Colonic mucosa (tissue), 4 donors: ENCODE measurements at places on chromosomes 13 and 19.

- H3K4me3 ChIP-seq: no peak overlapping the region
- no peak overlapping the region for H3K27ac ChIP-seq
- no peaks in the 10 kb centered on the region for H3K4me1 ChIP-seq
- no peak for DNase-seq
- H3K27me3 ChIP-seq: no peaks in the 10 kb centered on the region
- H3K36me3 ChIP-seq: no peaks in the 10 kb centered on the region
Observed at GRCh38 chr13:74869846-74870245, 612.1 kb downstream of the TBC1D4 start.

DNA sequence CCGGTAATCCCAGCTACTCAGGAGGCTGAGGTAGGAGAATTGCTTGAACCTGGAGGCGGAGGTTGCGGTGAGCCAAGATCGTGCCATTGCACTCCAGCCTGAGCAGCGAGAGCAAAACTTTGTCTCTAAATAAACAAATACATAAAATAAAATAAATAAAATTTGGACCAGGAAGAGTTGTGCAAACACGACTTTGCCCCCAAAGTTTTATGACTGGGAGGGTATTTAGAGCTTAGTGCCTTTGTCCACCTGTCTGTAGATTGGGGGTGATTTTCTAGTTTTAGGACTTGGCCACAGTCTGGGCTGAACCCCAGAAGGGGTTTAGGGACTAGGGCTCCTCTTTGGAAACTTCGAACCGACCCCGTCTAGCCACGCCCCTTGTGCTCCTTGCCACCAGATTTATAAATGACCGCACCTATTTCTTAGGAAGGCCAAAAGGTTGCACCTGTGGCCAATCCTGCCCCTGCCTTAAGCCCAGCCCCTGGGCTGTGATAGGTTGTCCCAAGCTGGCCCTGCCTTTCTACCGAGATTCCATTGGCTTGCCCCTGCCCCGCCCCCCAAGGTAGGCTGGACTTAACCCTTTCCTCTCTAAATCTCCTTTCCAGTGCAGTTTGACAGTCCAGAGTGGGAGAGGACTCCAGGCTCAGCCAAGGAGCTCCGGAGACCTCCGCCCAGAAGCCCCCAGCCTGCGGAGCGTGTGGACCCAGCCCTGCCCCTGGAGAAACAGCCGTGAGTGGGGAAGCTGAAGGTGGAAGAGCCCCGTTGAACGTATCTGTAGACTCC, 5.3 kb downstream of the SHD start:
- peak; percentile 92 for DNase-seq
- peaks cover 14% of the 10 kb centered on the region for H3K27me3 ChIP-seq
- peak overlapping the region; percentile 34 for H3K4me3 ChIP-seq
- H3K27ac ChIP-seq: peak overlapping the region; percentile 74
- H3K4me1 ChIP-seq: peaks cover 4% of the 10 kb centered on the region
- no peaks in the 10 kb centered on the region for H3K36me3 ChIP-seq

DNA sequence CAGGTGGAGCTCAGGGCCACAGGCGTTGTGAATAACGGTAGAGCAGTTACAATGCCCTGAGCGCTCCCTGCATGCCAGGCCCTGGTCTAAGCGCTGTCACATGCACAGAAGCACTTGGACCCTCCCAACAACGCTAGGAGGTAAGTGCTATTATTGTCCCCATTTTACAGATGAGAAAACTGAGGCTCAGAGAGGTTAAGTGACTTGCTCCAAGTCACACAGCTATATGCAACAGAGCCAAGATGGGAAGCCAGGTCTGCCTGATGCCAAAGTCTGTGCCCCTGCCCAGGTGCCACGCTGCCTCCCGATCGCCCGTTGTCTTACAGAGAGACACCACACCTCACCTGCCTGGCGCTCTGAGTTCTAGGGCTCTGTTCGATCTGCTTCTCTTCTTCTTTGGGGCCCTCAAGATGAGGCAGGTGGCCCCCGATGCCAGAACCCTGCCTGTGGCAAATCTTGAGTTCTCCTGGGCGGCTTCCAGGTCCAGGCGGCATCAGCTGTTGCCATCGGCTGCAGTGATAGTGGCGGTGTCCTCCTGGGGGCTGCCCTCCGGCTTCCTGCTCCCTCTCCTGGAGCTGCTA, 20.0 kb downstream of the YIPF2 start:
- H3K27ac ChIP-seq: no peak overlapping the region
- DNase-seq: no peak
- H3K36me3 ChIP-seq: peaks cover 21% of the 10 kb centered on the region
- H3K4me1 ChIP-seq: no peaks in the 10 kb centered on the region
- H3K27me3 ChIP-seq: no peaks in the 10 kb centered on the region

GRCh38 chr13:29510651-29511084, 84.8 kb downstream of the SLC7A1 start:
- no peaks in the 10 kb centered on the region for H3K27me3 ChIP-seq
- H3K4me3 ChIP-seq: no peak overlapping the region
- no peak for DNase-seq
- no peaks in the 10 kb centered on the region for H3K36me3 ChIP-seq

DNA sequence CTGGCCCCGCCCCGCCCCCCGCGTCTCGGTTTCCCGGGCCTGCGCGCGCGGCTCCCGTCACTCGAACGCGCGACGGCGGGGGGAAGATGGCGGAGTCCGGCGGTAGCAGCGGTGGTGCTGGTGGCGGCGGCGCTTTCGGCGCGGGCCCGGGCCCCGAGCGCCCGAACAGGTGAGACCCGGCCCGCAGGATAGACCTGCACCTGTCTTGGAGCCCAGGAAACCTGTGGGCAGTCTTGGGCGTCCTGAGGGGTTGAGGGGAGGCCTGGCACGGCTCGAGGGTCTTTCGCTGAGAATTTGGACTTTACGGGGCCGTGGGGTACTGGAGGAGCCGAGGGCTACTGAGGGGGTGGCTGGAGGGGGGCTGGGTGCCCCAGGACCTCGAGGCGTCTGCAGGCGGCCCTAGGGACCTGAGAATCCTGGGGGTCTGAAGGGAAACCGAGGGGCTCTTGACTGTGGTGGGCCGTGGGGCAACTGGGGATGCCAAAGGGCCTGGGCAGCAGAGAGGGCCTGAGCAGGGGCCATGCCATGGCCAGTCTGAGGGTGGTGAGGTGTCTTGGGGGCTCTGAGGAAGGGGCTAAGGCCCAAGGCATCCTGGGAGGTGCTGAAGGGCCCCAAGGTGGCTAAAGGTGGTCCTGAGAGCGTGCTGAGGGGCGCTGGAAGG, at the start of gene KLHL26:
KLHL26 (plus strand) TSS at position 60 of the 661 bp plus-strand sequence; CDS start at position 87, 27 bp downstream.
- H3K4me1 ChIP-seq: peaks cover 4% of the 10 kb centered on the region
- peak within 1 kb of the TSS; percentile 55 for H3K27ac ChIP-seq
- H3K36me3 ChIP-seq: no peaks in the 10 kb centered on the region
- no peak for DNase-seq

DNA sequence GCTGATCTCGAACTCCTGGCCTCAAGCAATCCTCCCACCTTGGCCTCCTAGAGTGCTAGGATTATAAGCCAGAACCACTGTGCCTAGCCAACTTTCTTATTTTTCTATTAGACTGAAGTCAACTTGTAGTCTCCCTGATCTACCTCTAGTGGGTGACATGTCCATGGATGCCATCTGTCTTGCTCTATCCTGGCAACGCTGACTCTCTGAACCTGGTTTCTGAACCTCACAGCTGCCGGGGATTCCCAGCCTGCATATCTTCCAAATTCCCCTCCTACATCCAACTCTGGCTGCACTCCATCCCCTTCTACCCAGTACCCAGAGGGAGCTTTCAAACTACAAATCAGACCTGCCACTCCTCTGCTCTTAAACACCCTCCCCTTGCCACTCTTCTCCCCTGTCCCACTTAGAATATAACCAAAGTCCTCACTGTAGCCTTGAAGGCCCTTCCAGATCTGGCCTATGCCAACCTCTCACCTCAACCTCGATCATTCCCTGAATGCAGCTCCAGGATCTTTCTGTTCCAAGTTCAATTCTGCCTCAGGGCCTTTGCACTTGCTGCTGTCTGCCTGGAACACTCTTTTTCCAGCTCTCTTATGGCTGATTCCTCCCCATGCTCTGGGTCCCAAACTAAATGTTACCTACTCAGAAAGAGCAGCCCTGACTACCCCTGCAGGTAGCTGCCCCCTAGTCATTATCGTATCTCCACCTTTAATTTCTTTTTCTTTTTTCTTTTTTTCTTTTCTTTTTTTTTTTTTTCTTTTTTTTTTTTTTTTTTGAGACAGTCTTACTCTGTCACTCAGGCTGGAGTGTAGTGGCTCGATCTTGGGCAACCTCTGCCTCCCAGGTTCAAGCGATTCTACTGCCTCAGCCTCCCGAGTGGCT, 2.2 kb downstream of the CLIP3 start:
- H3K36me3 ChIP-seq: no peaks in the 10 kb centered on the region
- DNase-seq: no peak
- H3K4me3 ChIP-seq: no peak overlapping the region
- H3K27ac ChIP-seq: no peak overlapping the region

- DNase-seq: peak; percentile 37
- no peaks in the 10 kb centered on the region for H3K36me3 ChIP-seq
- H3K4me1 ChIP-seq: no peaks in the 10 kb centered on the region
Observed at GRCh38 chr19:15330801-15331418, 1.4 kb downstream of the BRD4 start.

DNA sequence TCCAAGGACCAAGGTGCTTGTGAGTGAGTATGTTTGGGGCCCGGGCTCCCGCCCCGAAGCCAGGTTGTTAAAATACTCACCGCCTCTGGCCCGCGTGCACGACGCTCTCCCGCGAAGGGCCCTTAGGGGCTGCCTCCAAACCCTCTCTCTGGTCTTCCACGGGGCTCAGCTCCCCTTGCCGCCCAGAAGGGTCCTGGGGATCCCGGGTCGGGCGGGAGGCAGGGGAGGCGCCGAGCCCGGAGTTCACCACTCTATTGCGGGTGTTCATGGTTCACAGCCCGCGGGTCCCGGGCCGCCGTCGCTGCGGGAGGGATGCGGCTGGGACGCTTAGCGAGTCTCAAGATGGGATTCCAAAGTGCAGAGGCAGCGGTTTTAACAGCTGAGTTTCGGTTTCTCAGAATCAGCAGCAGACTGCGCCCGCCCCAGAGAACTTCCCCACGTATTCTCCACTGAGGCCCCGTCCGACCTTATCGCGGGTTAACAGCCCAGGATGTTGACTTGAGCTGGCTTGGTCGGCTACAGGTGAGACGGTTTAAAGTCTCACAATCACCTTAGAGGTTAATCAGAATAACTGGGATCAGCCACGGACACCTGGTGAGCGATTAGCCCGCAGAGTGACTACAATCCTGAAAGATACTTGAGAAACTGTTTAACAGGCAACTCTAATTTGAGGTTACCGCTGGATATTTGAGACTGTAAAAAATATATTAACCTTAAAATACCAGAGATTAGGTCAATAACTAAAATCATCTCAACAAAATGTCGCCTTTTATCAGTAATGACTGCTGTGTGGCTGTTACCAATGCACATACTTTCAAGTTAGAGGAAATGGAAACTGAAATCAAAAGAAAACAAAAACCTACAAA, at the start of gene EPSTI1:
EPSTI1 (minus strand) TSS at position 344 of the 866 bp plus-strand sequence; CDS start at position 268, 76 bp downstream.
- H3K36me3 ChIP-seq: no peaks in the 10 kb centered on the region
- H3K4me1 ChIP-seq: peaks cover 12% of the 10 kb centered on the region
- DNase-seq: peak; percentile 78
- H3K27me3 ChIP-seq: no peaks in the 10 kb centered on the region

GRCh38 chr13:101492251-101492910, 39.9 kb downstream of the ITGBL1 start:
- no peak overlapping the region for H3K4me3 ChIP-seq
- no peaks in the 10 kb centered on the region for H3K36me3 ChIP-seq
- no peaks in the 10 kb centered on the region for H3K27me3 ChIP-seq
- H3K27ac ChIP-seq: no peak overlapping the region
- no peak for DNase-seq
- no peaks in the 10 kb centered on the region for H3K4me1 ChIP-seq

DNA sequence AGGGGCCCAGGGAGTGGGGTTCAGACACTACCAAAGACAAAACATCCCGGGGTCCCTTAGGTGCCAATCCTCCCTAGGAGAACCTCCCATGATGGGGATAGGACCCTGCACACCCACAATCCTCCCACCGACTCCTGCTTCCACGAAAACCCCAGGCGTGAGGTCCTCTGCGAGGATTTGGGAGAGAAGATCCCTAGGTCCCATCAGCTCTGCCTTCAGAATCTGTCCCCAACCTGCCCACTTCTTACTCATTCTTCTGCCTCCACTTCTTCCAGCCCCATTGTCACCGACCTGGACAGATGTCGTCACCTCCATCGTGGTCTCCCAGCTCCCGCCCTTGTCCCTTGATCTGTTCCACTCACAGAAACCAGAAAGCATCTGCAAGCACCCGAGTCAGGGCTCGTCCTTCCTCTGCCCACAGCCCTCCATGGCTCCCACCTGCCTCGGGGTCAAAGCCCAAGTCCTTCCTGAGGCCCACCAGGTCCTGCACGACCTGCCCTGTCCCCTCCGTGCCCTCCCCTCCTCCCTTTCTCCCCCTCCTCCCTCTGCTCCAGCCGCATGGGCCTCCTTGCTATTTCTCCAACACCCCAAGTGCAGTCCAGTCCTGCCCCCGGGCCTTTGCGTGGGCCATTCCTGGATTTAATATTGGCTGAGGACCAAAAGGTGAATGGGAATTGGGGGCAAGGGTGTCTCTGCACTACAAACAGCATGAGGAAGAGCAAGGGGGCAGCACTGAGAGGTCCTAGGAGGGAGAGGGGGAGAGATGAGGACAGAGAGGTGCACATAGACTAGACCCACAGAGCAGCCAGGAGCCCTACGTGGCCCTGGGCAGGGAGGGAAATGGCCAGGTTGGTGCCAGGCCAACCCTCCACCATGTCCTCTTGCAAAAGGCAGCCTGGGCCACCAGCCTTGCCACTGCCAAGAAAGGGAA, 51.3 kb downstream of the PTPRS start:
- H3K4me3 ChIP-seq: no peak overlapping the region
- no peaks in the 10 kb centered on the region for H3K4me1 ChIP-seq
- no peak for DNase-seq
- no peak overlapping the region for H3K27ac ChIP-seq
- peaks cover 13% of the 10 kb centered on the region for H3K27me3 ChIP-seq

DNA sequence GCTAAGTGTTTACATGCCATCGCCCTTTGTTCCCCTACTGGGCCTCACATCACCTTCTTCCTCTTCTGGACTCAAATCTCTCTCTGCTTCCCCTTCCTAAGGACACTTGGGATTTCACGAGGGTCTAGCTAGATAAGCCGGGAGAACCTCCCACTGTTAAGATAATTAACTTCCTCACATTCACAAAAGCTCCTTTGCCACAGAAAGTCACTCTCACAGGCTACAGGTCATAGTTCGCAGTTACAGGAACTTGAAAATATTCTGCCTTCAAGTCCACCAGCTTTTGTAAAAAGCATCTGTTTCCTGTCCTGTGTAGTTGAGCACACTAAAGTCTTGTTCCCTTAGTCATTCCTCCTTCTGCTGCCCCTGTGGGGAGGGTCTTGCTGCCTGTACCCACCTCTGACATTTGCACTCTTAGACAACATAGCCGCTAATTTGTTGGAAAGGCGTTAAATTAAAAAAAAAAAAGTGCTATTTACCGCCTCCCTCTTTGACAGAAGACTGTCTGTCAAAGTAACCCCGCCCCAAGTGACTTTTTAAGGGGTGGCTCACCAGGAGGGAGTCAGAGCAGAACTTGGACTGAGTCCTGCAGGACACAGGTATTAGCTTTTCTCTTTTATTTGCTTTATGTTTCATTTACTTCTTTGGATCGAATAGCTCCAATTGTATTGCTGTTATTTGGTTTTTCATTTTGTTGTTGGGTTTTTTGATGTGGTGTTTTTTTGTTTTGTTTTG, 26.8 kb upstream of the CEACAM21 start:
- no peaks in the 10 kb centered on the region for H3K4me1 ChIP-seq
- H3K36me3 ChIP-seq: no peaks in the 10 kb centered on the region
- no peaks in the 10 kb centered on the region for H3K27me3 ChIP-seq
- DNase-seq: no peak
- H3K27ac ChIP-seq: peak overlapping the region; percentile 6
